Astrocyte of the spinal cord (primary cell): ENCODE measurements at places on chromosomes 5 and 9.

- no peak for DNase-seq
These were observed 45.9 kb upstream of the MTMR12 start for GRCh38 chr5:32358611-32359010.

DNA sequence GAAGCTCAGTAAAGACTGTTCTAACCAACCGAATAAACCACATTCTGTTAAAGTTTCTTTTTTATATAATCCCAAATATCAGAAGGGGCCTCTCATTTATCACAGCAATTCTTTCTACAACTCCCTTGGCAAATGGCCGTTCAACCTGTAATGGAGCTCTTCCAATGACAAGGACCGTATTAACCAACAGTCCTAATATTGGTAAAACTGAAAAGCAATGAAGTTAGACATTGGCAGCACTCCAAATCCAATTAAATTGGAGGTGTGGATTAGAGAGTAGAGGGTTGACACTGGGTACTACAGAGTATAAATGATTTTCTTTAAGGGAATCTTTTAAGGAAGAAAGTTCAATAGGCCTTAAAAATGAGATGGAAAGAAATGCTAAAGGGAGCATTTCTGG lies 842 bp downstream of the TMED7 start:
- no peak for DNase-seq

GRCh38 chr9:10704720-10705119 lies 91.9 kb upstream of the PTPRD start:
- DNase-seq = peak; percentile 61

DNA sequence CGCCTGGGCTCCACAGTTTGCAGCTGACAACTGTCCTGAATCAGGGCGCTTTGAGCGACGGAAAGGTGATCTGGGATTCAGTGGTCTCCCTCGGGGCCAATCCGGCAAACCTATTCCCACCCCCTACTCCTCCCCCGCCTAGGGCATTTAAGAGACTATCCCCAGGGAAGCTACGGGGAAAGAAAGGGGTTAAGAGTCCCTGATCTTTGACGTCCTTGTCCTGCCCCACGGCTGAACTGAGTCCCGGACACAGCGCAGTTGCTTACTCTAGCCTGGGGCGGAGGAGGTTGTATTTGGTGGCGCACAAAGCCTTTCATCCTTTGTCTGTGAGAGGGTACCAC lies 3.4 kb downstream of the RORB start:
- no peak for DNase-seq

- peak; percentile 43 for DNase-seq
These were observed 261.0 kb downstream of the SEMA5A start for GRCh38 chr5:9284781-9285307.

DNA sequence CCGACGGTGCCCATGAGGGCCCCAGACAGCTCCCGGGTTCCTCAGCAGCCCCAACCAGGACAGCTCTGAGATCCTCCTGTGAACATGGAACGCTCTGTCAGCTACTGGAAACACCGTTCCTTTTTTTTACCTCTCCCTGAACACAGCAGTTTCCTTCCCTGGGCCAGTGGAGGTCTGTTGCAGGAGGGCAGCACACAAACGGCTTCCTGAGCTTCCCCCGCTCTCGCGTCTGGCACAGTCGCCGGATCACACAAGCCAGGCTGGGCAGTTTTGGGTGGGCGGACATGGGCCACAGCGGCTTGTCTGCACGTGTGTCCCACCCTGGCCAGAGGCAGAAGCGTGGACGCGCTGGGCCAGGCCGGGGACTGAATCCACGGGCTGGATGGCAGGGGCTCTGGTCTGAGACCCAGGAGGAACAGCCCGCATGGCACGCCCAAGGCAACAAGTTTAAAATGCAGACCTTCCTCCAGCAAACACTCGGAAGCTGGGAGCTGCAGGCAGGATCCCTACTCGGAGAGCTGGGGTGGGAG lies 106.8 kb upstream of the SARDH start:
- no peak for DNase-seq

DNA sequence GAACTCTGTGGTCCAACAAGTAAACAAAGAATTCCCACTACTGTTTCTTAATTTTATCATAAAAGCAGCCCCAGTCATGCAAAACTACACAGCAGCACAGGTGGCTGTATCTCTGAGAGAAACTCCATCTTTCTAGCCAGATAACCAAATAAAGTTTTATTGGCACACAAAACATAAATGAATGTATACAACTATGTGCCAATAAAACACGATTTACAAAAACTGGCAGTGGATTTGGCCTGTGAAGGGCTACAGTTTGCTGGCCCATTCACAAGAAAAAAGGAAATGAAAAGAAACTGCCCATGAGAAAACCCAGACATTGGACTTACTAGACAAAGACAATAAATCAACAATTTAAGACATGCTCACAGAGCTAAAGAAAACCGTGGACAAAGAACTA lies 10.6 kb downstream of the FBXL17 start:
- no peak for DNase-seq

GRCh38 chr5:115194676-115195075 lies 25.0 kb upstream of the TRIM36 start:
- DNase-seq = peak; percentile 24

DNA sequence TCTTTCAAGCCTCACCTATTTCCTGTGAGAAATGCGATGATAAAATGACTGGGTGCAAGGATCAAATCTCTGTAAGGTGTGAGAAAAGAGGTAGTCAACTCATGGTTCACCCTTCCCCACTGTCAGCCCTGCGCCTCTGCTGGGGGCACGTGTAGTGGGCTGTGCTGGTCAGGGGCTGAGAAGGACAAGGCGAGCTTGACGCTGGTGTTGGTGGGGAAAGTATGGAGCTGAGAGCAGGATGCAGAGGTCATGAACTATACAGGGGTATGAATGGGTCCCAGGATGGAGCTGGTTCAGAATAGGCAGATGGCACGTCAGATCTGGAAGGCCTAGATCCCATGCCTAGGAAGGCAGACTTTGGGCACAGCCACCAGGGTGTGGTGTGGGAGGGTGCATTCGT lies 20.6 kb downstream of the PITX1 start:
- DNase-seq = no peak

- no peak for DNase-seq
These were observed 502.4 kb downstream of the TMEM232 start for GRCh38 chr5:110224050-110224449.

- no peak for DNase-seq
These were observed 39.8 kb upstream of the SELENOP start for GRCh38 chr5:42851481-42851880.

DNA sequence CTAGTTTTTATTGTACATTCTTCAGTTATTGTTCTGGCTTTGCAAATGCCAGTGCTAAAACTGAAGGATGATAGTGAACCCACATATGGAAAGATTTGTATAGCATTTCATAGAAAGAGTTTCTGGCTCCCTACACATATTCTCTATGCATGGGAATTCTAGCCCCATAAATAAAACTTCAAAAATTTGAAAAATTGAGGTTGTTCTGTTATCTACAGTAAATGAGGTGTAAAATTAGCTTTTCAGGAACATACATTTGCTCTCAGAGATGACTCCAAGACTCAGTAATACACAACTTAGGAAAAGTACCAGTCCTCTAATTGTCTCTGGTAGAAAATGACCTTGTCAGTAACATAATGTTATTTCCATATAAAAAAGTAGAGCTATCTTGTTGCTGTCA lies 80.2 kb upstream of the DPYSL3 start:
- no peak for DNase-seq

GRCh38 chr5:37568018-37568753 lies 189.1 kb downstream of the WDR70 start:
- no peak for DNase-seq

DNA sequence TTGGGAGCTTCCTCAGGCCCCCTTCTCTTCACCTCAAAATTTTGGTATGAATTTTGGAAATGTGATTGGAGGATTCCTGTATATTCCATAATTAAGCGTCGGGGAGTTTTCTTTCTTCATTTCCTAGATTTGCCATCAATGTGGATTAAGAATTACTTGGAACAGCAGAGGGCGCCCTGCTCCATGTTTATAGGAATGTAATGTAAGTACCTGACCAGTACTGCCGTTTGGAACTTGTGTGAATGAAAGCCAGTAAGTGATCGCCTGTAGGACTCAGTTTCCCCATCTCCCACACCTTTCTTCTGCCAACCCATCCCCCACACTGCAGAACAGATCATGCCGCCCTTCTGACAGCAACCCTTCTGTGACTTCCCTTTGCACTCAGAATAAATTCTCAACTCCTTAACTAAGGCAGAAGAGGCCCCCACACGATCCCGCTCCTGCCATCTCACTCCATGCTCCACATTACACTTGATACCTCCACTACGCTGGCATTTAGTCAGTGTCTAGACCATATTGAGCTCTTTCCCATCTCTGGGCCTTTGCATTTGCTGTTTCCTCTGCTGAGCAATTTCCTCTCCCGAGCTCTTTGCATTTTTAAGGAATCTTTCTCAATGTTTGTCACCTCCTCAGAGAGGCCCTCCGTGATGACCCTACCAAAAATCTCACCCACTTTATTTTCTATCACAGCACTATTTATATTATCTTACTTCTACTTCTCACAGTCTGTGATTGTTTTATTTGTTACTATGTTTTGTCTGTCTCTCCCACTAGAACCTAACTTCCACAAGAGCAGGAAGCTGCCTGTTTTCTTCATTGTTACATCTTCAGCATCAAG lies 79.5 kb upstream of the HTR4 start:
- DNase-seq = peak; percentile 88

DNA sequence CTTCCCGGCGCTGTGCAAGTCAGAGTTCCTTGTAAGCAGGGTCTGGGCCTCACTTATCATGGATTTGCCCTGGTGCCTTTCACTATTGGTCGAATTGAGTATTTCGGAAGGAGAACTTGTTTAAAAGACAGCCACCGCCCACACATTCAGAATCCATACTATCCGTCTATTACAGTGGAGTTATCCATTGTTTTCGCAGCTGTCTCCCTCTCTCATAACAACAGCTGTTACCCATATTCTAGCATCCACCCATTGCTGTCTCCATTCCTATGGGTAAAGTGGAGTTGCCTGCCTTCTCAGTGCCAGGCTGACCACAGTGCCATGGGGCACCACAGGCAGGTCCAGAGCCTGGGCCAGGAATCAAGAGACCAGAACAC lies 20.2 kb downstream of the FAXDC2 start:
- no peak for DNase-seq
